Activated CD8-positive, alpha-beta memory T cell treated with anti-CD3 and anti-CD28 coated beads, Interleukin-2, amount 50 U/mL, for 4 hours (primary cell): ENCODE measurements at places on chromosomes 12 and 14.

DNA sequence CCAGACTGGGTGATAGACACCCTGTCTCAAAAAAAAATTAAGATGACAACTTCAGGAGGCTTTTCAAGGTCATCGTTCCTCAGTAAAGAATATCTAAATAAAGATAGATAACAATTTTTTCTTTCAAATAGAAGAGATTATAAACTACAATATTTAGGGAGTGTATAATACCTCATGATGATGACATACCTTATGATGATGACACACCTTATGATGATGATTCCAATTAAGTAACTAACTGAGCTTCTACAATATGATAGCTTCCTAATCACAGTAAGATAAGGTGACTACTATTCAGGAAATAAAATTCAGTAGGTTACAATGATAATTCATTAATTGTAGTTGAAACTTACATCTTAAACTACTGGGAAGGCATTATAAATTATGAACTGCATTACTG, 40.4 kb downstream of the KITLG start:
- DNase-seq = no peak

DNA sequence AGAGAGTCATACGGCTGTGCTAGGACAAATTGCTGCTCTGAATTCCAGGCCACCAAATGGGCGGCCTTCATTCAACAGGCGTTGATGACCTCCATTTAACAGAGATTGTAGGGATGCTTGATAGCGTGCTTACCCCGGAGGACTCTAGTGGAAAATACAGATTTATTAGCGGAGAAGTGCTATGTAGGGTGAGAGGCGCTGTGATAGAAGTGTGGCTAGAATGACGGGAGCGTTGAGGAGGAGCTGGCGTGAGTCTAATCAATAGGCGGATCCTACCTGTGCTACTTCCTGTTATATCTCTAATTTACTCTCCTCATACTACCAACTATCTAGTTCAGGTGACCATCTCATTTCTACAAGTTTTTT, 668 bp downstream of the MRPS35 start:
- DNase-seq = no peak

- DNase-seq = peak; percentile 49
Observed at GRCh38 chr12:14993537-14994266, 20.9 kb downstream of the PDE6H start.

DNA sequence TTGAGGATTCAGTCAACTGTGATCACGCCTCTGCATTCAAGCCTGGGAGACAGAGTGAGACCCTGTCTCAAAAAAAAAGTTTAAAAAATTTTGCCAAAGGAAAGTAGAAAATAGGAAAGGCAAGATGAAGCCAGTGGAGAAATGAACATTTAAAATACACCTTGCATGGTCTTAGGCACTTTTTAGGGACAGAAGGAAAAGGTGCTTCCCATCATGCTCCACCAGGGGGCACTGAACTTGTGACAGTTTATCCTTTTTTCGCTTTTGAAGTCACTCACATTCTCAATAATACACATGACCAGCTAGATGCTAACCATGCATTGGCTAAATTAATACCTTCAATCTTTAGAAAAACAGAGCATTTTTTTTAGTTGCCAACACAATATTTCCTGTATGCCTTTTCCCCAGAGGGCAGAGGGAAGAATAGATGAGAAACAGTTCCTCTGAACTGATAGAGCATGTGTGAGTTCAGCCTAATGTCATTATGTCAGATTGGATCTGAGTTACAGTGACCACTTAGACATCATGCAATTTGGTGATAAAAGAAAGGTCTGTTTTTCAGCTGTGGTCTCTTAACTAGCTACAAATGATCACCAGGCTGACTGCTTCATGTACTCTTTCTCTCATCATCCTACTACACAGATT, 221.8 kb upstream of the SSTR1 start:
- peak; percentile 55 for DNase-seq

- DNase-seq = no peak
Observed at GRCh38 chr12:84276215-84276614, 636.4 kb downstream of the SLC6A15 start.

DNA sequence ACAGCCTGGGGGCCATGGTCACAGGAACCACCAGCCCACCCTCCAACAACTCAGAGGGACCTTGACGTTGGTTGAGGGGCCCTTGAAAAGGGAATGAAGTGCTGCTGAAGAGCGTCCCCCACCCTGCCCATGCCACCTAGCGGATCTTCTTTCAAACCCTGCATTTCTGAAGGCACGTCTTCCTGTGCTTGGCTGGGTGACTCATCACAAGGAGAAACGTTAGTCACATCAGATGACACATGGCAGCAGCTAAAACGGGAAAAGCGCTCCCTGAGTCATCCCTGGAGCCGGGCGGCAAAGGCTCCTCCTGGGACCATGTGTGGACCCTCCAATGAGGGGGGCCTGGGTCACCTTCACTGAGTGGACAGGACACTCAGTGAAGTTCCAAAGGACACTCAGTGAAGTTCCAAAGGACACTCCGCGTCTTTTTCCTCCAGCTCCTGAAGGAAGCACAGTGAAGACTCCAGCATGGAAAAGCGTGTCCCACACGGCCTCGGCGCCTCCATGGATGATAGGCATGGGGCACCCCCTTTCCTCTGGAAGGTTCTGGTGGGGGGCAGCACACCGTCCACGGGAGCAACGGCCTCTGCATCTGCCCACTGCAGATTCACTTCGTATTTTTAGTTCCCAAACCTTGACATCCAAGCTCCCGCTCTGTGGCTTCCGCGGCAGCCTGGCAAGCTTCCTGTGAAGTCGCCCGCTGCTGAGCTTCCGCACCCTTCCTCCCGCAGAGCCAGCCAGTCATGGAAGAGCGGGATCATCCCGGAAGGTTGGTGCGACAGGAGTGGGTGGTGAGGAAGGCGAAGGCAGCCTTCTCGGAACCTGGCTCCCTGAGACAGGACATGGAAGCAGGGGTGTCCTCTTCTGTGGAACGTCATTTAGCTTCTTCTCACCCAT, 383.4 kb downstream of the VRK1 start:
- DNase-seq = no peak

DNA sequence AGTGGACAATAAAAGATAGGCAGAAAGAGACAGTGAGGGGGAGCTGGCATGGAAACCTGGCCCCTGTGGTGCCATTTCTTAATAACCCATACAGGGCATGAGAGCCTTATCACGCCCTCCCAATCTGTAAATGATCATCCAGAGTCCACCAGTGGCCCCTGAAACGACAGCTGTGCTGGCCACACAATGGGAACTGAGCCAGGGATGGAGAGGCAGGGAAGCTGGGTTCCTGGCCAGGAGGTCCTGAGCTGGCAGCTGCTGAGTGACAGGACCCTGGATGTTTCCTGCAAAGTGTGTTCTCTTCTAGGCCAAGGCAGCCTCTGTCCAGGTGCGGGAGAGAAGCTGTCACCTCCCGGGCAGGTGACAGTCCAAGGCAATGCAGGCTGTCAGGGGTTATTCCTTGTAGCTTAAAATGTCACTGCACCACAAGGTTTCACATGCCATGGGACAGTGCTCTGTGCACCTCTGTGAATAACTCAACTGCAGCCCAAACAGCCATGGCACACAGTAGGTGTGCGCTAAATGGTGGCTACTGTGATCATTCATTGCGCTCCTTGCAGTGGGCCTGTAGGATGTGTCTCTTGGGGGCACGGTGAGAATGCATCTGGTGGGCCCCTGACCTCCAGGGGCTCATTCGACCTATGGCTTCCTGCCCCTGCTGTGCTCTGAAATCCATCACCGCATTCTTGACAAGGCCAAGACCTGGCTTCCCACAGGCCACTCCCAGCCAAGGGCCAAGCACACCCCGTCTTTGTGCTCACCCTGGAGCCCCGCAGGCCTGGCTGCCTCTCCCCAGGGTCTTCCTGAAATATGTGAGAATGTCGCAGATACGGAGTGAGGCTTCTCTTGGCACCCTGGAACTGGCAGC, 46.3 kb upstream of the BCL11B start:
- no peak for DNase-seq

GRCh38 chr12:40734276-40734675, 42.0 kb downstream of the CNTN1 start:
- DNase-seq = no peak

- no peak for DNase-seq
Observed at GRCh38 chr12:90098132-90098779, 389.6 kb upstream of the ATP2B1 start.

DNA sequence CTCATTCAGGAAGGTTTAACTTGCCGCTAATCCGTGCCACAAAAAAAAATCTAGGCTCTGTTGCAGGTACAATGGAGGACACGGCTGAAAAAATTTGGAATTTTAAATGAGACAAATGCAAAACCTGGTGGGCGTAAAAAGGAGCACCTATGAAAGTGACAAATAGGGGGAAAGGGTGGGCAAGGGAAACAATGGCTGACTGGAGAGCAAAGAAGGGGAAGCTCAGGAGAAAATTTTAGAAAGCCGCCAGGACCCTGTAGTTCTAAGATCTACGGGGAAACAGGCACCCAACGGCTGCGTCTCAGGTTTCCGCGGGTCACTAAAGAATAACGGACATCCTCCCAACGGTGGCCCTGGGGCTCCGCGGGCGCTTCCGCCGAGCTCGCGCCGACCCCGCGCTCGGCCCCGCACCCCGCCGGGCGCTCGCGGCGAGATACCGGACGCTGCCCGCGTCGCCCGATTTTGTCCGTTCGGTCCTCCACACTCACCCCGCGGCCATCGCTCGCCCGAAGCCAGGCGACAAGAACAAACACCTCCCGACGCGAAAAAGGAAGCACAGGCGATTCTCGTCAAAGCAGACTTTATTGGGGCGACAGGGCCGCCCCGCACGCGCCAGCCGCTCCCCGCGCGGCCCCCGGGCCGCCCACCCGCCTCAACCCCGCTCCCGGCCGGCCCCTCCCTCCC, 1.1 kb upstream of the YY1 start:
- peak; percentile 38 for DNase-seq

DNA sequence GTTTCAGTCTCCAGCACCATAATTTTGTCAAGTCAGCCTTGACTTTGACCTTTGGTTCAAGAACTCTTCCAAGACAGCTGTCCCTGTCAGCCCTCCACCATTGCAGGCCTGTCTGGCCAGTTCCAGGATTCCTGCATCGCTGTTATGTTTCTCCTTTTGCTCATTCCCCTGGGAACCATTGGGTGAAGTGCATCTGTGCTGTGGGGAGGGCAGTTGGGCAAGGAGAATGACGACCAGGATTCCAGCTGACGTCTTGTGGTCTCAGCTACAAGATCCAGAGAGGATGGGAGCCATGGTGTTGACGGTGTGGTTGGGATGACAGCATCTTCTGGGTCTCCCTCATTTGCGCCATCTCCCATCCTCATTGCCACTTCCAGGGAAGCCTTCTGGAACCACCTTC, 45.9 kb upstream of the SLC24A4 start:
- no peak for DNase-seq

GRCh38 chr12:5785601-5786000, 159.5 kb downstream of the ANO2 start:
- no peak for DNase-seq

DNA sequence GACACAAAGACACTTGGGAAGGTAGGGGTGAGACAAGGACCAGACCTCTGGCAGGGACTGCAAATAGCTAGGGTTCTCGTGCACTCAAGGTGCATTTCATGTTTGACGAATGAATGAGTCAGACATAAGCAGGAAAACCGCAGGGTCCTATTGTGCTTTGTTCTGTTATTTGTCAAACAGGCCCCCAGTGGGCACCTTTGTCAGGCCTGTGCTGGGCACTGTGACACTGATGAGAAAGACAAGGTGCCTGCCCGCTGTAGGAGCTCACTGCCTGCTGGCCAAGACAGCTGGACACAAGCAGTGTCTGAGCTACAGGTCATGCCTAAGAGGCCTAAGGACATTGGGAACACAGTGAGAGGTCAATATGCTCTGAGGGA, 2.3 kb downstream of the OTUB2 start:
- peak; percentile 39 for DNase-seq

GRCh38 chr12:92556141-92556540, 146.6 kb upstream of the PLEKHG7 start:
- DNase-seq = no peak

- no peak for DNase-seq
Observed at GRCh38 chr14:85579942-85580341, 50.0 kb downstream of the FLRT2 start.

GRCh38 chr14:47389535-47389934, 285.9 kb downstream of the MDGA2 start:
- no peak for DNase-seq

DNA sequence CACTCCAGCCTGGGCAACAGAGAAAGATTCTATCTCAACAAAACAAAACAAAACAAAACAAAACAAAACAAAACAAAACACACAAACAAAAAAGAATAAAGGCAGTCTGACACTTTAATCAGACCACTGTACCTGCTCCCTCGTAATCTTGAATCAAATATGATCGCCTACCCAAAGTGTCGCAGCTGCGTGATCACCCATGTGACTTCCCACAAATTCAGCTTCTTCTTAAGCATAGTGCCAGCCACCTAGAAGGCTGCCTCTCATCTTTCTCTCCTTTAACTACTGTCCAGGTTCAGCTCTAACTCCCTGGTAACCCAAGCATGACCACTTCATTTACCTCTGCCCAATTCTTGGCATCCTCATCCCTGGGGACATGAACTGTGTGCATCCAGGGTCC, 37.4 kb downstream of the FMNL3 start:
- DNase-seq = no peak

GRCh38 chr12:99783421-99783820, 135.9 kb downstream of the GARIN6 start:
- no peak for DNase-seq

DNA sequence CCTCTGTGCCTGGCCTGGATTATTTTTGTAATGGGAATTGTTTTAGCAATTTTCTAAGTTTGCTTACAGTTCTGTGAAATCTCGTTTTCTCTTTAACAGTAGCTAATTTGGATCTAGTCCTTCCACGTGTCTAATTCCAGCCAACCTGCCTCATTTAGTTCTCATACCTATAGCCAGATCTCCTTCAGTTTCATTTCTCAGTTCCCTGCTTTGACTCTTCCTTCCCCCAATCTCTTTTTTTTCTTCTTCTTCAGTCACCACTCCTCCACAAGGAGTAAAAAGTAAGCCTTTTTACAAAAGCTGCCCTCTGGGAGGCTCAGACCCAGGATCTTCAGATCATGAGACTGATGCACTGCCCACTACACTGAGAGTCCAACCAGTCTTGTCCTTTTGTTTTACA, 1.4 kb downstream of the THTPA start:
- no peak for DNase-seq

GRCh38 chr12:30063435-30063945, 279.7 kb upstream of the TMTC1 start:
- DNase-seq = no peak

- no peak for DNase-seq
Observed at GRCh38 chr12:89765959-89766824, 57.6 kb upstream of the ATP2B1 start.

- no peak for DNase-seq
Observed at GRCh38 chr12:52895726-52896189, 9.1 kb downstream of the KRT8 start.
